ENCODE measurements at places on chromosomes 5 and 9.
A peak's percentile ranks its signal among the peaks of the same experiment; 100 is the strongest.

- no peak for DNase-seq
Observed at GRCh38 chr5:141245250-141245717, at the start of gene PCDHB15. TSS of gene PCDHB15 (plus strand) at chr5:141245395. CDS start at chr5:141245579, 184 bp downstream.

DNA sequence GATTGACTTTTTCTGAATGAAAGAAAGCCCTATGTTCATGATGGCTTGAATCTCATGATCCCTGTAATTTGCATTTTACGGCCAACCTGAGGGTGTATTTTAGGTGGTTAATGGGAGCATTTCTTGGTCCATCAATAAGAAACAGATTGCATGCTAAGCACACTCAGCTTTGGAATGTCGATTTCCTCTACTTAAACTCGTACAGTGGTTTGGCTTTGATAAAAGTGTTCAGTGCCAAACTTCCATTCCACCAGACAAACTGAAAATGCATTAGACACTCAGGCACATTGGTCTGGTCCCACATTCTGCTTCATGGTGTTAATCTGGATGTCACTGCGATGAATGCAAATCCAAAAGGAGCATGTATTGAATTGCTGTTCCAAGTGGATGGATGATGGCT lies 77.0 kb downstream of the VCAN start:
- DNase-seq: no peak

DNA sequence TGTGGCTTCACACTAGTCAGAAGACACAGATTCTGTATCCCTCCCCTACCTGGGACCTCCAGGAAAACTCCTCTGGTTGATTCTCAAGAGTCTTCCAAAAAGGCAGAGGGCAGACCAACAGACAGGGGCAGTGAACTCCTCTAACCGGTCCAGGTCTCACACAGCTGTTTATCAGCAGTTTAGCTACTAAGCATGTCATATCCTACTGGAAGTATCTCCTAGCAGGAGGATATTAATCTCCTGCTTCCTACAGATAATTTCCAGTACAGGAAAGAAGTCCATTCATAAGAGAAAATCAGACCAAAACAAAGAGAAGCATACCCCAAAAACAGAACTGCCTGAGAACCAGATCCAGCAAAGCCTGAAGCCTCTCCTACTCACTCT lies 64.3 kb downstream of the DTWD2 start:
- no peak for DNase-seq

- DNase-seq: no peak
Observed at GRCh38 chr9:131186622-131187021, 61.2 kb downstream of the NUP214 start.

DNA sequence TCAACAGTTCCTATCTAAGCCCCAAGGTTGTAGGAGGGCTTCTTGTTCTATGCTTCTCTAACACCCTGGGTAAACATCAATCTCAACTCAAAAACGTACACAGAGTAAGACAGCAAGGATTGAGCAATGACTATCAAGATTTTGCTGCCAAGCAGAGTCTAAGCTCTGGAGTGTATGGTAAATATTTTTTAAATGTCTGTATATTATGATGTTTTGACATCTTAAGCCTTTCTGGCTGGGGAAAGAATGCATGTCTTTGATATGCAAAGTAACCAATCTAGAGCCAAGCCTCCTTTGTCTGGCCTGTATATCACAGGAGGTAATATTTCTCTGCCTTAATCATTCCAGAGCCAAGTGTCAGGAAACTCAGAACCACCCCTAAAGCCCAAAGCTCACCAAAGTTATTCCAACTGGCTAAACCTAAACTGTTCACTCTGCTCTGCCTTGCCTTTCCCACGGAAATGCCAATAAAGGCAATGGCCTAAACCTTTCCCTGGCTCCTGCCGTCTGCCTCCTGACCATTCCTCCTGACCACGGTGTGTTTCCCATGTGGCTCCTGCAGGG lies 45.2 kb downstream of the YIPF5 start:
- DNase-seq: peak; percentile 34

All from skeletal muscle cell (primary cell).